Heart right ventricle (tissue), 16 donors: ENCODE measurements at places on chromosomes 3 and 15. TPM values are rescaled to one million over a fixed set of nuclear protein-coding genes. Genes with fewer than 3 reads are reported as not detected.

- H3K4me1 ChIP-seq = peaks cover 8% of the 10 kb centered on the region
- H3K36me3 ChIP-seq = no peaks in the 10 kb centered on the region
- H3K27me3 ChIP-seq = no peaks in the 10 kb centered on the region
- DNase-seq = no peak
- no peak overlapping the region for H3K4me3 ChIP-seq
- no peak overlapping the region for H3K27ac ChIP-seq
These were observed 15.4 kb downstream of the BCL2L10 start for GRCh38 chr15:52097180-52097579.

DNA sequence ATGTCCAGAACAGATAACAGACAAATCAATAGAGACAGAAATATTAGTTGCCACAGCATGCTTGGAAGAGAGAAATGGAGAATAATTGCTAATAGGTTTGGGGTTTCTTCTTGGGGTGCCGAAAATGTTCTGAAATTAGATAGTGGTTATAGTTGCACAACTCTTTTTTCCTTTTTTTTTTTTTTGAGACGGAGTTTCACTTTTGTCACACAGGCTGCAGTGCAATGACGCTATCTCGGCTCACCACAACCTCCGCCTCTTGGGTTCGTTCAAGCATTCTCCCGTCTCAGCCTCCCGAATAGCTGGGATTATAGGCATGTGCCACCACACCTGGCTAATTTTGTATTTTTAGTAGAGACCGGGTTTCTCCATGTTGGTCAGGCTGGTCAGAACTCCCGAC, 163.3 kb downstream of the PLCH1 start:
- H3K4me1 ChIP-seq = no peaks in the 10 kb centered on the region
- no peak for DNase-seq
- H3K4me3 ChIP-seq = no peak overlapping the region
- H3K27ac ChIP-seq = no peak overlapping the region

- no peak overlapping the region for H3K4me3 ChIP-seq
- H3K36me3 ChIP-seq = no peaks in the 10 kb centered on the region
- no peak for DNase-seq
- H3K27ac ChIP-seq = no peak overlapping the region
These were observed 487.2 kb upstream of the ROBO2 start for GRCh38 chr3:76552653-76553052.

The SH3GL3 gene
- total RNA-seq = not detected

- no peak for DNase-seq
- peaks cover 16% of the 10 kb centered on the region for H3K36me3 ChIP-seq
- peak within 1 kb of the TSS; percentile 95 for H3K4me3 ChIP-seq
- peak within 1 kb of the TSS; percentile 92 for H3K27ac ChIP-seq
- no peaks in the 10 kb centered on the region for H3K27me3 ChIP-seq
- peaks cover 47% of the 10 kb centered on the region for H3K4me1 ChIP-seq
These were observed at the start of gene GDPGP1 for GRCh38 chr15:90234096-90234988. Gene GDPGP1, plus strand, starts transcription at chr15:90234209. Its CDS starts 6,700 bp downstream, at chr15:90240909.

GRCh38 chr15:43268111-43269105, 1.7 kb upstream of the TGM5 start:
- peaks cover 13% of the 10 kb centered on the region for H3K27me3 ChIP-seq
- H3K4me1 ChIP-seq = no peaks in the 10 kb centered on the region
- H3K36me3 ChIP-seq = no peaks in the 10 kb centered on the region
- no peak overlapping the region for H3K27ac ChIP-seq
- no peak for DNase-seq
- no peak overlapping the region for H3K4me3 ChIP-seq

The DAPK2 gene
- total RNA-seq = 51.4 TPM

The RTP3 gene
- total RNA-seq = not detected

The GPR27 gene
- 5.7 TPM for total RNA-seq

DNA sequence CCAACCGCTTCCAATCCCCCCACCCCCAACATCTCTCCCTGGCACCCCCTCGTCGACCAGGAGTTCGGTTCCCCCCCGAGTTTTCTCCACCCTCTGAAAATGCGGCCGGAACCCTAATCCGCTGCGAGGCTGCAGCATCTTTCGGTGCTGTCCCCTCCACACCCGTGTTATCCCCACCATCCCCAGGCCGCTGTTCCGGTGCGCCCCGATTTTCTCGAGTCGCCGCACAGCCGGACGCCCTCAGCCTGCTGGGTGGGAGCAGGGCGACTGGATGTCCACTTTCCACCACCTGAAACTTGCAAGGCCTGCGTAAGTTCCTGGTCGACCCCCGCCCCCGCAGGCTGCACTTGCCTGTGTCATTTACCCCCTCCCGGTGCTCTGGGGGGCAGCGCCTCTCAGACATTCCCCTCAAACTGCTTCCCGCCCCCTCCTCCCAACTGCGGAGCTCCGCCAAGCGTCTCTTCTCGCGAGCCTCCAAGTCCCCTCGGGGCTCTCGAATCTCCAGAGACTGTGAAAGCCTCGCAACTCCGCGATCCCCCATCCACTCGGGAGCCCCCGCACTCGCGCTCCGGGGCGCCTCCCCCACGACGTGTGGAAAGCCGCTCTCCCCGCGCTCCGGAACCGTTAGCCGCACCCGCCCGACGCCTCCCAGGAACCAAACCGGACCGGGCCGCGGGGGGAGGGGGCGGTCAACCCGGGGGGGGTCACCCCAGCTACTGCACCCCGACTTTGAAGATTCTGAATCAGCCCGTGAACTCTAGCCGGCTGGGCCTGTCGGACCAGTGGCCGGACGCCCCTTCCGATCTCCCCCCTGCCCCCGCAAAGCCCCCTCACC, 566 bp downstream of the ETV5 start:
- peak overlapping the region; percentile 83 for H3K27ac ChIP-seq
- peaks cover 30% of the 10 kb centered on the region for H3K4me1 ChIP-seq
- no peaks in the 10 kb centered on the region for H3K27me3 ChIP-seq
- peak overlapping the region; percentile 84 for H3K4me3 ChIP-seq
- peak; percentile 26 for DNase-seq

- no peaks in the 10 kb centered on the region for H3K27me3 ChIP-seq
- no peaks in the 10 kb centered on the region for H3K36me3 ChIP-seq
- no peak overlapping the region for H3K4me3 ChIP-seq
- H3K4me1 ChIP-seq = no peaks in the 10 kb centered on the region
- no peak for DNase-seq
- H3K27ac ChIP-seq = no peak overlapping the region
These were observed 334.8 kb downstream of the NAALADL2 start for GRCh38 chr3:175193815-175194518.

DNA sequence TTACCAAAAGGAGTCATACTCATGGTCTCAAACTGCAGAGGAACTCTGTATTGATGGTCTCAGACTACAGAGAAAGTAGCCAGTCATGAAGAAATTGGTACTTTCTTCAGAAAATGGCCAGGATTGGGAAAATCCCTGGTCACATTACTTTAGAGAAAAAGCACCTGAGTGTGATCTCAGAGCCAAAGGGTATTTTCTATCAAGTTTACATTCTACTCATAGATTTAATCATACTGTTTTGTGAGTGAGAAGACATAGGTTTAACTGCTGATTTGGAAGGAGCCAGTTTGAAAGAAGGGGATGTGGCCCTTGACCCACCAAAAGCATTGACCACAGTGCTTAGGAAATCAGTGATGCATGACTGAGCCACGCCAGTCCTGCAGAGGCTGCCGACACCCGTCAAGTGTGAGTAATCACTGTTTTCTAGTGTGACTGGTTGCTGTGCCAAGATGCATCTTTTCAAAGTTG, 203.6 kb downstream of the AKAP13 start:
- H3K27me3 ChIP-seq = no peaks in the 10 kb centered on the region
- H3K36me3 ChIP-seq = no peaks in the 10 kb centered on the region
- peak overlapping the region; percentile 57 for H3K4me3 ChIP-seq
- DNase-seq = peak; percentile 27

The CYP1A2 gene
- not detected for total RNA-seq

The NT5DC2 gene
- 108 TPM for total RNA-seq

DNA sequence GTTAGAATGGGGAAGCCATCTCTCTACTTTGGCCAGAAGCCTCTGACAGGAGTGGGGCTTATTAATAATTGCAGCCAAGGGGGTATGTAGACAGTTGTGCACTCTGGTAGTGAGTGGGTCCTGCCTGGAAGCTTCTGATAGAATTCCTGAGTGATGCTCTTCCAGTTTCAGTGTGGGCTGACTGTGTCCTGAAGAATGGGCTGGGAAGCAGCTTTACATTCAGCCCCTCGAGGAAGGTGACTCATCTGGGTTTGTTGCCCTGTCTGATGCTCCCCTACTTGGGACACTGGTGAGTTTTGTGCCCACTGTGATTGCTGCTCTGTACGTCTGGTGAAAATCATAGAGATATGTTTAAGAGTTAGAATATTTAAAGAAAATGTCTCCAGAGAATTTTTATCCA, 444.7 kb upstream of the RBMS3 start:
- no peaks in the 10 kb centered on the region for H3K4me1 ChIP-seq
- H3K27me3 ChIP-seq = no peaks in the 10 kb centered on the region
- H3K4me3 ChIP-seq = no peak overlapping the region

DNA sequence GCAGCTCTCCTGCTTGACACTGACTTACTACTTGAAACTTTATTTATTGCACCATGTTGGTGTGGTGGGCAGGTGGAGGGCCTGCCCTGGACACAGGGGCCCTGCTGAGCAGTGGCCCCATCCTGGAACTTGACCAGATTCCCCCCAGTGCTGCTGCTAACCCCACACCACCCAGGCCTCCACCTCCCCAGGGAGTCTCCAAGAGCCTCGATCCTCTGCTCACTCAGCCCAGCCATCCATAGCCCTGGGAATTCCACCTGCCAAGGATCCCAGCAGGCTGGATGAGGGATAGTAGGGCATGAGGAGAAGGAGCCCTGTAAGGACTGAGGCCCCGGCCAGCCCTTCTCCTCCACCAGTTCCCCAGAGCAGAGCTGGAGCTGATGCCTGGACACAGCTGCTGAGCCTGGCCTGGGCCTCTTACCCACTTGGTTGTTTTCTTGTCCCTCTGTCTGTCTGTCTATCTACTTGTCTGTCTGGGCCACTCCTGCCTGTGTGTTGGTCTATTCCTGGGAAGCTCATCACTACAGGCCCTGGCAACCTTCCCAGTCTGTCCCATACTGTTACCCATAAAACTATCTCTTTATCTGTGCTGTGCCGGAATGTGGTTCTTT, 2.8 kb downstream of the CHAC1 start:
- no peaks in the 10 kb centered on the region for H3K36me3 ChIP-seq
- H3K4me3 ChIP-seq = no peak overlapping the region
- H3K27ac ChIP-seq = peak overlapping the region; percentile 65

GRCh38 chr3:39751286-39751685, 58.1 kb upstream of the MYRIP start:
- peaks cover 7% of the 10 kb centered on the region for H3K4me1 ChIP-seq
- H3K36me3 ChIP-seq = no peaks in the 10 kb centered on the region
- H3K4me3 ChIP-seq = no peak overlapping the region

The PXK gene
- total RNA-seq = 15.7 TPM

DNA sequence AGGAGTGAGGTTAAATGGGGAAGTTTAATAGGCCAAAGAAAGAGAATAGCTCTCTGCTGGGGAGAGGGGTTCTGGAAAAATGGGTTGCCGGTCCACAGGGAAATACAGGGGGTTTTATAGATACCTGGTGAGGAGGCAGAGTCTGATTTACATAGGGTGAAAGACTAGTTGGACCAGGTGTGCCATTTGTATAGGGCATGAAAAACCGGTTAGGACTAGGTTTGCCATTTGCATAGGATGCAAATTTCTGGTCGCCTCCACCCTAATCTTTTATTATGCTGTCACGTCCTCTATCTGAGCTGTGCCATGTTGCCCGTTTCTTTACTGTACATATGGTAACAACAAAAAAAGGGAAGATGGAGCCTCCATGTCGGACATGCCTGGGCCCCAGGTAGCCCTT, 960.1 kb downstream of the FHIT start:
- no peak for DNase-seq
- H3K4me3 ChIP-seq = no peak overlapping the region
- H3K27me3 ChIP-seq = no peaks in the 10 kb centered on the region
- peaks cover 3% of the 10 kb centered on the region for H3K4me1 ChIP-seq

- no peaks in the 10 kb centered on the region for H3K27me3 ChIP-seq
- no peaks in the 10 kb centered on the region for H3K36me3 ChIP-seq
- H3K4me3 ChIP-seq = no peak overlapping the region
- H3K4me1 ChIP-seq = no peaks in the 10 kb centered on the region
- no peak overlapping the region for H3K27ac ChIP-seq
These were observed 85.9 kb downstream of the BOC start for GRCh38 chr3:113297287-113297686.

The TCF12 gene
- 46.1 TPM for total RNA-seq

DNA sequence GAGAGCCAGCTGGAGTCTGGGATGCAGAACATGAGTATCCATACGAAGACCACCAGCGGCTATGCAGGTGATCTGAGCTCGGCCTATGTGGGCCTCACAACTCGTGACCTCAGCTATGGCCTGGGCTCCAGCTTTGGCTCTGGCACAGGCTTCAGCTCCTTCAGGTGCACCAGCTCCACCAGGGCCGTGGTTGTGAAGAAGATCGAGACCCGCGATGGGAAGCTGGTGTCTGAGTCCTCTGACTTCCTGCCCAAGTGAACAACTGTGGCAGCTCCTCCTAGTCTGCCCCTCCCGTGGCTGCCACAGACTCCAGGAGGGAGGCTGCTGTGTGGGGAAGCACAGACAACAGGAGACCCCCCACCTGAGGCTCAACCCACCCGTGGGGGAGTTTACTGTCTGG, 3.6 kb upstream of the KPNA4 start:
- peaks cover 15% of the 10 kb centered on the region for H3K4me1 ChIP-seq
- no peak overlapping the region for H3K4me3 ChIP-seq
- no peaks in the 10 kb centered on the region for H3K36me3 ChIP-seq
- no peak overlapping the region for H3K27ac ChIP-seq
- DNase-seq = no peak

GRCh38 chr3:12991861-12992281, 81.4 kb downstream of the IQSEC1 start:
- peaks cover 77% of the 10 kb centered on the region for H3K4me1 ChIP-seq
- H3K27me3 ChIP-seq = no peaks in the 10 kb centered on the region
- no peak for DNase-seq
- no peak overlapping the region for H3K4me3 ChIP-seq

DNA sequence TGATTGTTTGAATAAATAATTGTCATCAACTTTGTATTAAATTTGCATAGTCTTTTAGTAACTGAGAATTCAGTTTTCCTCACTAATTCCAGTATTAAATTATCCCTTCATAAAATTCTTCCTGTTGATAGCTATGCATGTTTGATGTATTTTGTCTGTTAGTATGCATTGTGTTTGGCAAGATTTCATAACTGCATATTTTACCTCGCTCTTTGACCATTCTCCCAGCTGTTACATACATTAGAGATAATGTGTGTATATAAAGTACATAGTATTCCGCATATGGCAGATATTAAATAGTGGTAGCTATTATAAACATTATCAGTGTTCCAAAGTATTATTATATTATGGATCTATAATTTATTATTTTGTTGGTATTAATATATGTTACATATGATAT, 10.6 kb upstream of the NFKBIZ start:
- H3K27ac ChIP-seq = no peak overlapping the region
- H3K4me1 ChIP-seq = peaks cover 28% of the 10 kb centered on the region
- H3K36me3 ChIP-seq = no peaks in the 10 kb centered on the region
- DNase-seq = no peak
- H3K27me3 ChIP-seq = no peaks in the 10 kb centered on the region

The CRABP1 gene
- total RNA-seq = not detected

DNA sequence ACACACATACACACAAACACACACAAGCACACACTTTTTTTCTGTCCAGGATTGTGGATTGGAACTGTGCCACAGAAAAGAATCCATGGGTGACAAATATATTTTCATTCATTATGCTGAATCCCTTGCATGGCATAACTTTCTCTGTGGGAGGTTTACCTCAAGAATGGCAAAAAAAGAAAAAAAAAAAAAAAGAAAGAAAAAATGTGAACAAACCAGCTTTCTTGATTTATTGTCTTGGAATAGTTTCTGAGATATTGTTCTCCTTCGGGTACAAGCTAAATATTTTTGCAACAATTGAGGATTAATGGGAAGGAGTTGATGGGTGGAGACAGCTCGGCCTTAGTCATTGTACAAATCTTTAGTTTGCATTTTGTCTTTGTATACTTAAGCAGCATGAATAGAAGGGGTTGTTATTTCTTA, 153.1 kb downstream of the GMNC start:
- no peaks in the 10 kb centered on the region for H3K27me3 ChIP-seq
- H3K27ac ChIP-seq = no peak overlapping the region
- no peaks in the 10 kb centered on the region for H3K4me1 ChIP-seq
- H3K4me3 ChIP-seq = no peak overlapping the region
